ENCODE measurements at places on chromosomes 3 and 15.

GRCh38 chr3:2268779-2269178 lies 170.1 kb downstream of the CNTN4 start:
- DNase-seq, result no peak

DNA sequence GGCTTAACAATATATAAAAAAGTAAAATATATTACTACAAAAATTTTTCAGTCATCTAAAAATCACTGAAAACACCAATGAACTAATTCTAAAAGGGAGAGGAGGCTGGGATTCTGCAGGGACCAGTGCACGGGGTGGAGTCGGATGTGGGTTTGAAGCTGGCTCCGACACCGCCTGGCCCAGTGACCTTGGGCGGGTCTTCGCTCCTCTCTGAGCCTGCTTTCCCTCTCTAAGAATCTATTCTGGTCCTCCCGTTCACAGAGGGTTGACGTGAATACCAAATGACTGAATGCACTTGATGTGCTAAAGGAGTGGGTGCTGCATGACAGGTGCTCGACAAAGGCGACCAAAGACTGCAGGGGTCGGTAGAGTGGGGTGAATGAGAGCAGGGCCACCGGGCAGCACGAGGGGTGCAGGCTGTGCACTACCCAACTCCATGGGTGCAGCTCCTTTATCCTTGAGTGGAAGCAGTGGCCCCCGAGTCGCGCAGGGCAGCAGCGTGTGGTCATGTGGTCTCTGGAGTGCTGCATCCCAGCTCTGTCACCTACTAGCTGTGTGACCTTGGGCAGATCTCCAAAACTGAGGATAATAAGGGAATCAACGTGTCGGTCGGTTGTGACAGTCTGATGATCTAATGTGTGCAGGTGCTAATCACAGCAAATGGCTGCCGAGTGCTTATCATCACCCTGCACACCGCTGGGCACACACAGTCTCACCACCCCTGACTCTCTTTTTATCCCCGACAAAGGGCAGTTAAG lies 8.6 kb upstream of the IQSEC1 start:
- DNase-seq, result no peak

- DNase-seq, result no peak
Observed at GRCh38 chr3:179738998-179739397, 86.2 kb downstream of the USP13 start.

DNA sequence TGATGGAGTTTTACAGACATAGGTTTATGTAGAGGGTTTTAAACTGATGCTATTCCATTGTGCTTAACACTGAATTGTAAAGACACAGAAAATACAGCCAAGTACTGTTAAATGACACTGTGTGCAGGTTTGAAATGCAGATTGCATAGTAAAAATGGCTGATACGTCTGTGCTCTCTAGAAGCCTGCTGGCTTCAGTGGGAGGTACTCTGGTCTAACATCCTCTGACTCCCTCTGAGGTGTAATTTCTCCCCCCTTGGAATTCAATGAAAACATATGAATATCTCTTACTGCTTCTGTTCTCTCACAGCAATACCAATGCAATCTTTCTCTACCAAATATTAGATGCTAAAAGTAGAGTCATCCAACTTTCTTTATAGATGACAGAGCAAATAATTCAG lies 176.6 kb downstream of the SLC9A9 start:
- no peak for DNase-seq

GRCh38 chr3:54827776-54828175 lies 100.1 kb downstream of the LRTM1 start:
- no peak for DNase-seq

DNA sequence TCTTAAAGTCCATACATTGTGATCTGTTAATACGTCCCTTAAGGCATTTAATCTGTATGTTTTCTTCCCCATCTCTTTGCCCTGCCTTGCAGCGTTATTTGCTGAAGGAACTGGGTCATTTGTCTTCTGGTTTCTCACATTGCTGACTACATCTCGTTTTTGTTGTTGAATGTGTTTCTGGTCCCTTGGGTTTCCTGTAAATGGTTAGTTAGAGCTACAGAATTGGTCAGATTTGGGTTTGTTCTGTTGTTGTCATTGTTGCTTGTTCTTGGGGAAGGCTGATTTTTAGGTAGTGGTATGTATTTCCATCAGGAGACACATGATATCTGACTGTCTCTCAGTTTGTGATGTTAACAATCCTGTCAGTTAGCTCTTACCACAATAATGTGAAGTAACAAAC lies 27.0 kb upstream of the ITPKA start:
- DNase-seq, result no peak

GRCh38 chr3:9881441-9881840 lies 1.4 kb upstream of the CIDEC start:
- DNase-seq, result no peak
